ENCODE measurements at places on chromosomes 5 and 9.

DNA sequence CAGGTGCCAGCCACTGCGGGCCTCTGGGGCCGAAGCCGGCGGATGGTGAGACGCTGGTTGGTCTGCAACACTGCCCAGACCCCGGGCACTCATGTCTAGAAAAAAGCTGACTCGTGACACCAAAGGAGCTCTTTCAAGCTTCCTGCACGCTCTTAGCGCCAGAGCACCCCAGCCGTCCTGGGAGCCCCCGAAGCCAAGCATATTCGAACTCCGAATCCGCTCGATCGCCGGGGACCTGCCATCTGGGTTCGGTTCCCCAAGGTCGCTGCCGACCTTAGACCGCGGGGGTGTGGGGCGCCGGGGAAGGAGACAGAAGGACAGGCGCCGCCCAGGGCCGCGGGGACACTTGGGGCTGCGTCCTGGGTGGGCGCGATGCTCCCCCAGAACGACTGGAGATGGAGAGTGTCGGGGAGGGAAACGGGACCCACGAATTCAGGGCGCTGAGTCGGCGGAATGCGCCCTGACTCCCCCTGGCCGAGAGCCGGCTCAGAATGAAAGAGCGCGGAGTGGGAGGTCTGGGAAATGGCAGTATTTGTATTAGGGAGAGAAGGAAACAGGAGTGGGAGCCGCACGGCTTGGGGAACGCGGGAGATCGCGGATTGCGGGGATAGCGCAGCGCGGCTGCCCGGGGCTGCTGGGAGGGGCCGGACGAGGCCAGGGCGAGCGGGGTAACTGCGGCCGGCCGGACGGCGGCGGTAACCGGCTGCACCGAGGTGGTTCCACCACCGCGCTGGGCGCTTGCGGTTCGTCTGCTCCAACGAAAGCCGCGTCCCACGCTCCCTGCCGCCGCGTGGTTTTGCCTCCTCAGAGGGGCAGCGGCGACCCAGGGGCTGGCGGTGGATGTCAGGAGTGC lies 20.1 kb upstream of the MARCHF6 start:
- DNase-seq: no peak

GRCh38 chr9:27945386-27945785 lies 372.1 kb upstream of the C9orf72 start:
- peak; percentile 62 for DNase-seq

- DNase-seq: no peak
These were observed 37.6 kb upstream of the MAN2A1 start for GRCh38 chr5:109652096-109652495.

- no peak for DNase-seq
These were observed 484.2 kb downstream of the IRX1 start for GRCh38 chr5:4079831-4080230.

DNA sequence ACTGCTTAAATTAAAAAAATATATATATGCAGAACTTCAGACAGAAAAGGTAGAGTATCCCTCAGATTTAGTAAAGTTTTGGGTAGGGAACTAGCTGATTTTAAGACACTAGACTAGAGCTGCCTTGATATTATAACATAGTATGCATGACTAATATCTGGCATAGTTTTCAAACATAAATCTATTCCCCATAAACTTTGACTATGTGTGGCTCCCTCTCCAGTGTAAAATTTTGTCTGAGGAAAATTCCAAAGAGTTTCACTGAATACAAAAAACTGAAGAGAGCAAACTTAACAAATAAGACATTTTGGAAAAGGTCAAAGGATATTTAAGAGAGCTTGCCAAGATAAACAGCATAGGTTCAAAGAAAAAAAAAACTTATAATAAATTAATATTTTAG lies 66.2 kb upstream of the ZNF462 start:
- no peak for DNase-seq

DNA sequence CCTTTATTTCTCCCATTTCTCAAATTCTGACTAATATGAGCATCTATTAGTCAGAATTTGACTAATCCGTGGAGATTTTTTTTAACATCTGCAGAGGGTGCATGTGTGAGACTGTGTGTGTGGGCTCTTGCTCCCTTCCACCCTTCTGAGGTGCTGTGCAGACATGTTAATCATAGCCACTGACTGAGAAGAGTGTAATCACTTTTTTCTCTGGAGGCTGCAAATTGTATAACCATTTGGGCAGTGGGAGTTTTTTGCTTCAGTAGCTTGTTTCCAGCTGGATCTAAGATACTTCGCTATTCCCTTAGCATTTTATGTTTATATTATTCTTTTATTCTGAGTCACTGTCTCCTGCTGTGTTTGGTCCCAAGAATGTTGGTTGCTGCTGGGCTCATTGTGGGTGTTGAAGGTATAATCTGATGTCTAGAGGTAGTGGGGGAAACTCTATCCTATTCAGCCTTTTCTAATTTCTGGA lies 66.2 kb downstream of the ARHGEF28 start:
- peak; percentile 69 for DNase-seq

GRCh38 chr5:151086192-151086869 lies 5.5 kb upstream of the TNIP1 start:
- no peak for DNase-seq

DNA sequence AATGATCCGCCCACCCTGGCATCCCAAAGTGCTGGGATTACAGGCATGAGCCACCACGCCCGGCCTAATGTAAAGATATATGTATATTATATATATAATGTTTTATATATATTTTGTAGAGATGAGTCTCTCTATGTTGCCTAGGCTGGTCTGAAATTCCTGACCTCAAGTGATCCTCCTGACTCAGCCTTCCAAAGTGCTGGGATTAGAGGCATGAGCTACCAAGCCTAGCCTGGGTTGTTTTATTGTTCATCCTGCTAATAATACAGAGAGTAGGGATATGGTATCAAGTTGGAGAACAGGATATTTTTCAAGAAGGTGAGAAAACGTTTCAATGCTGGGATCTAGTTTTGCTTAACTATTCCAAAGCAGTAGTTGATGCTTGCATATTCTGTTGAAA lies 2.9 kb downstream of the SEC24A start:
- no peak for DNase-seq

All from fibroblast of skin of left quadriceps (primary cell).